OCI-LY7 (cell line): ENCODE measurements at places on chromosomes 2 and 18. TPM values are rescaled to one million over a fixed set of nuclear protein-coding genes. Genes with fewer than 3 reads are reported as not detected.

DNA sequence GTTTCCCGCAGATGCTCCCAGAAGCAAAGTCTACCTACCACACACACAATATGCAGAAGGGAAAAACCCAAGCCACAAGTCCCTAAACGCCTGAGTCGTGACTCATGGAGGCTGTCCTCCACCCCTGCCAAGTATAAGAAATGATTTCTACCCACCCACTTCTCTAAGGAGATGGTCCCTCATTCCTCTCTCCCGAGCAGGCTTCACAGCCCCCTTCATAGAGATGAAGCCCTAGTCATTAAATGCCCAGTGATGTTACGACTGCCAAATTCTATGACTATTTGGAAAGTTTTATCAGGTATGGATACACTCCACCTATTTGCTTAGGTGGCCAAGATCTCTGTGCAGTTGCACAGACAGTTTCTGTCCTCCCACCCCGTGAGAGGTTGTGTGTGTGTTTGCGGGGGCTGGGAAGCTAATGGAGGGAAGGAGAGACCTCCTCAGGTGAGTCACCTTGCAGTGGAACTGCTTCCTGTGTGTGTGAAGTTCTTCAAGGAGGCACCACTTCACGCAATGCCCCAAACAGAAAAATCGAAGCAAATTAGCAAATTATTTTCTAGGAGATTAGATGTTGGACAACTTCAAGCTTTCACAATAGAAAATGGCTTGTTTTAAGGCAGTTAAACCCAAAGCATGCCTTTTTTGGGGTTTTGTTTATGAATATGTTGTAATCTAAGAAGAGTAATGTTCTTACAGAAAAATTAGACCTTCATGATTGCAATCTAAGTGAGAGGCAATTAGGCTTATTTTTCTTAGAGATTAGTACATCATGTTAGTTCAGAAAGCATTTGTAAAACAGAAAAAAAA lies 175.2 kb downstream of the TGIF1 start:
- DNase-seq, result no peak

Gene UGT1A10
- not detected in 2 replicates for total RNA-seq

Gene IL1RL2
- not detected in 2 replicates for total RNA-seq

Gene XIRP2
- not detected in 2 replicates for total RNA-seq

Gene GDF7
- total RNA-seq, result 0.06 and 0.13 TPM in 2 replicates

Gene FKBP7
- 8.3 TPM in 2 replicates for total RNA-seq
